ENCODE measurements at places on chromosomes 13 and 19. TPM values are rescaled to one million over a fixed set of nuclear protein-coding genes. Genes with fewer than 3 reads are reported as not detected.

CGB5 gene
- not detected for total RNA-seq

PCDH20 gene
- total RNA-seq, result not detected

PDE4A gene
- 5.3 TPM for total RNA-seq

FGF21 gene
- total RNA-seq, result not detected

TMEM238 gene
- total RNA-seq, result not detected

TNNI3 gene
- total RNA-seq, result not detected

ELSPBP1 gene
- total RNA-seq, result not detected

SYNGR4 gene
- total RNA-seq, result not detected

NRTN gene
- total RNA-seq, result not detected

PCDH9 gene
- 4.1 TPM for total RNA-seq

DENND1C gene
- total RNA-seq, result not detected

ERVV-1 gene
- total RNA-seq, result not detected

NLRP11 gene
- not detected for total RNA-seq

NLRP7 gene
- not detected for total RNA-seq

LCP1 gene
- total RNA-seq, result 0.11 TPM

All from articular chondrocyte of knee joint (primary cell).